ENCODE measurements at places on chromosomes 13 and 19. TPM values are rescaled to one million over a fixed set of nuclear protein-coding genes. Genes with fewer than 3 reads are reported as not detected.

- no peak for DNase-seq
These were observed 94.2 kb downstream of the FRY start for GRCh38 chr13:32125751-32126150.

DNA sequence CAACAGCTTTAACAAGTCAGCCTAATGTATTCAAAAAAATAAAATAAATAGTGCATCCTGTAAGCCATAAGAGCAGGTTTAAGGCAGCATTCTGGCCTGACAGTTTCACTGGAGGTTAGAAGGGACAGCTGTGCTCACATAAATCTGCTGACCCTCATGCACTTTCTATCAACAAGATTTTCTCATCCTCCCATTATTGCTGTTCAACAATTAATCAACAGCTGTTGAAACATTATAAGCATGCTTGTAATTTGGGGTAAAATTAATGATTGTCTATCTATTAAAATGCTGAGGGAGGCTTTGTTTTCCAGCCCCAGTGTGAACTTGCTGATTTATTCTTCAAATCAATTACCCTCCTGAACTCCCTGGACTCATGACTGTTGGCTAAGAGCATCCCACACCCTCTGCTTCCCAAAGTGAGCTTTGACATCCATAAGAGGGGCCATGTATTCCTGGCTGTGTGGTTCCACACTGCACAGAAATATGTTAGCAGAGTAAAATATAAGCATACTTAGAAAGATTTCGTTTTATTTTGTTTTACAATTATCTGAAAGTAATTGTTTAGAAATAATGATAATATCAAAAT is 492.4 kb downstream of the EFNB2 start:
- DNase-seq, result peak; percentile 66

DNA sequence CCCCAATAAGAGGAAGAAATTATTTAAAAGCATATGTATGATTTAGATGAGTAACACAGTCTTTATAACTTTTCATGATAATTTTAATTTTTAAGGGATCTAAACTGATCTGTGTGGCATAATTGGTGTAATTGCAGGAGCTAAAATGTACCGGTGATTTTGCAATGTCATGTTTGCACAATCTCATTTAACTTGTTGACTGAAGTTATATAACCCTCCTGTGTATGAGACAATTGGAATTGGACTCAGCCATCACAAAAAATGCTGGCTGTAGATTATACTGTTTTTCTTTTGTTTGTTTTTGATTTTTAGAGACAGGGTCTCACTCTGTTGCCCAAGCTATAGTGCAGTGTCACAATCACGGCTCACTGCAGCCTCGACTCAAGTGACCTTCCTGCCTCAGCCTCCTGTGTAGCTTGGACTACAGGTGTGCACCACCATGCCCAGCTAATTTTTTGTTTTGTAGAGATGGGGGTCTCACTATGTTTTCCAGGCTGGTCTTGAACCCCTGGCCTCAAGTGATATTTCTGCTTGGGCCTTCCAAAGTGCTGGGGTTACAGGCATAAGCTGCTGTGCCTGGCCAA is 26.1 kb downstream of the FGF9 start:
- DNase-seq, result no peak

DNA sequence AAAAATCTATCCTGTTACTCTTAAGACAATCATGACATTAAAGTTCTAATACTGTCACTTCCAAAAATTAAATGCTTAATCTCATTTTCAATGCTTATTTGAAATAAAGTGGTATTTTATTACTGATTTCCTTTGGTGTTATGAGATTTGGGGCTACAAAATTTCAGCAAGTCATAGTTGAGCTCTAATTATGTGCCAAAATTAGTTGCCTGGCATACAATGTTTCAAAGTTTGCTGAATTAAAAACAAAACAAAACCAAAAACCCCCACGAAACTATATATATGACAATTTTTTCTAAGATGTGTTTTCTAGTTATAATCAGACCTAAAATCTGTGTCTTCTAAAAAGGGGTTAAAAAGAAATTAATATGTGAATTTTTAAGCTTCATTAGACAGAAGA is 62.2 kb downstream of the KCNRG start:
- no peak for DNase-seq

GRCh38 chr19:6373096-6373812 is 660 bp downstream of the ALKBH7 start:
- peak; percentile 87 for DNase-seq

DNA sequence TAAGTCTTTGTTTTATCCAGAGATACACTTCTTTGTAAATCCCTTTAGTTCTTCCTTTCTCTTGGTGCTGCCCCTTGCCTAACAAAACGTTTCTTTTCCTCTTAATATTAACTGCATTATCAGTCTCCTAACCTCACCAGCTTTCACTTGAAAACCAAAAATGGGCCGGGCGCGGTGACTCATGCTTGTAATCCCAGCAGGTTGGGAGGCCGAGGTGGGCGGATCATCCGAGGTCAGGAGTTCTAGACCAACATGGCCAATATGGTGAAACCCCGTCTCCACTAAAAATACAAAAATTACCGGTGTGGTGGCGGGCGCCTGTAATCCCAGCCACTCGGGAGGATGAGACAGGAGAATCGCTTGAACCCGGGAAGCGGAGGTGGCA is 329.8 kb upstream of the MIR17HG start:
- DNase-seq, result no peak

Gene BEST2
- polyA plus RNA-seq, result 0.08 TPM

Gene PNMA8A
- 72.2 TPM for polyA plus RNA-seq

All from right renal cortex interstitium (tissue), 3 donors.